NCI-H1694 (cell line): ENCODE measurements at places on chromosomes 3 and 15.
A peak's percentile ranks its signal among the peaks of the same experiment; 100 is the strongest.

- DNase-seq, result no peak
These were observed 34.7 kb downstream of the ZNF710 start for GRCh38 chr15:90035840-90036230.

DNA sequence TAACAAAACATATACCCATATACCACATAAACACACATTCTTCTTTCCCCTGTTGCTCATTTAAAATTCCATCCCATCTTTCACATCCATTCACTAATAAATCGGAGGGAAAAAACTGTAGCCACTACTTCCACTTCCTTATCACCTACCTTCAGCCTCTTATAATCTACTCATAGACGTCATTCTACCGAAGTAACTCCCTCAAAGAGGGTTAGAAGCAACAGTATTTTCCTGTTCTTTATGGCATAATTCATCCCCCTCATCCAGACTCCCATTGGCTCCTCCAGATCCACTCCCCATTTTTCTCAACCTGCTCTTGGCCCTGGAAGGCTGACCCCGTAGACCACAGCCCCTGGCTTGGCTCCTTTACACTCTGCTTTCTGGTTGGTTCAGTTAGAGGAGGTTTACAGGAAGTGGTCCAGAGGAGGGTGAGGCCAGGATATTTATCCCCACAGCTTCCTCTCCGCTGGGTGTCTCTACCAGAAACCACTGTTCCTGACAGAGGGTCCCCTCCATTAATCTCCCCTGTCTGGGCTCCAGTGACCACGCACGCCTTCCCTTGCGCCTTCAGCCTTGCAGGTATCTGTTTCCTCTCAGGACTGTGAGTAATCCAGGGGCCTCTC is 46.3 kb downstream of the FMN1 start:
- DNase-seq, result no peak

GRCh38 chr3:75089841-75090240 is 475.4 kb upstream of the CNTN3 start:
- DNase-seq, result no peak

GRCh38 chr15:71143373-71144310 is 28.4 kb downstream of the THSD4 start:
- no peak for DNase-seq

DNA sequence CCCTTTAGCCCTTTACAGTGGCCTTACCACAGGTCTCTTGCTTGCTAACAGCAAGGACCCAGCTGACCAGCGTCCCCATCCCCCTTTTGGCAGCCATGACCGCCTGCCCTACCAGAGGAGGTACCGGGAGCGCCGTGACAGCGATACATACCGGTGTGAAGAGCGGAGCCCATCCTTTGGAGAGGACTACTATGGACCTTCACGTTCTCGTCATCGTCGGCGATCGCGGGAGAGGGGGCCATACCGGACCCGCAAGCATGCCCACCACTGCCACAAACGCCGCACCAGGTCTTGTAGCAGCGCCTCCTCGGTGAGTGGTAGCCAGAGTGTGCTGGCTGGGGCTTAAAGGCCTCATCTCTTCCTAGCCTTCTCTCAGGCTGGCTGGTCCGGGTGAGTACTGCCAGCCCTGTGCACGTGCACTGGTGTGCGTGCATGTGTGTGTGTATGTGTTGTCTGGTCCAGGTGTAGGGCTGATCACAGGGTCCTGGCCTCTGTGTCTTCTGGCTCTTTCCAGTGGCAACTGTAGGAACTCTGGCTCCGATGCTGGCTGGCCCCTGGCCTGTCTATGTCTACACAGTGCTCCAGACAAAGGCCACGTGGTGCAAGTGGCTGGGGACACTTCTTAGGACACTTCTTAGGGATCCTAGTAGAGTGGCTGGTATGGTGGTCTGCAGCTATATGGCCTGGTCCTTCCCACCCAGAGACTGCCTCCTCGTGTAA is 4.4 kb downstream of the CLK3 start:
- no peak for DNase-seq

DNA sequence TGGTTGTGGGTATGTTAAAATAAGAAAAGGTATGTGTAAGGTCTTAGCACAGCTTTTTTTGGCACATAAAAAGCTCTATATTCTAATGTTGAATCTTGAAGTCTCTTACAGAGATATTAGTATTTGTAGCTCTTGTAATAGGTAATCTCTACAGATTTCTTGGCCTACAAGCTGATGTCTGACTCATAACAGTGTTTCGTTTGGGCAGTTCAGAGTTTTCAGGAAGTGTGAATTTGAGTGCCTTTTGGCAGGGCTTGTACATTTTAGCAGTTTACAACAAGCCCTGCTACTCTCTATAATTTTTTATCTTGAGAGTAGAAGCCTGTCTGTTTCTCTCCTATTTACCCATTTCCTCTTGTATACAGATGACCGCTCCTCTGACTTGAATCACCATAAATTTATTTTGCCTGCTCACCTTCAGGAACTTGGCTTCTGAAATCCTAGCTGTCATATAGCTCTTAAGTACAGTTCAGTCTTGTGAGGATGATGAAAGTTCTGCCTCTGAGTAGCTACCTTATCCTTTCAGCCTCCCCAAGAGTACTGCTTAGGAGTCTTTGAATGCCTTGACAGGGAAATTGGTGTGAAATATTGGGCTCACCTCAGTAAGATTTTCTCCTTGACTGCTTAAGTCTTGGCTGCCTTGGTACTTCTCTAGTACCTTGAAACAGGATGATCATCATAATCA is 419.9 kb upstream of the RARB start:
- no peak for DNase-seq

DNA sequence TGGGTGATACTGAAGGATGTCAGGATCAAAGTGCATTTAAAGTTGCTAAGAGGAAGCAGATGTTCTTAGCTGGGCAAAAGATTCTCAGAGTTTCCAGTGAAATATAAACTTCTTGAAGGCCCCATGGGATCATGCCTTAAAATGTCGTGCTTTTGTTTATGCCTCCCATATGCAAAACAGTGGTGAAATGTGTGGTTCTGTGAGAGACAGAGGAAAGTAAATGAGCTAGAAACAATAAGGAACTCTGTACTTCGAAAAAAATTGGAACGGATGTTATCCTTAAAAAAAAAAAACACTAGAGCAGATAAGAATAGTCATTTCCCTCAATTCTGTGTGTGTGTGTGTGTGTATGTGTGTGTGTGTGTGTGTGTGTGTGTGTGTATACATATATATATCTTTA is 497.0 kb upstream of the TBL1XR1 start:
- no peak for DNase-seq

DNA sequence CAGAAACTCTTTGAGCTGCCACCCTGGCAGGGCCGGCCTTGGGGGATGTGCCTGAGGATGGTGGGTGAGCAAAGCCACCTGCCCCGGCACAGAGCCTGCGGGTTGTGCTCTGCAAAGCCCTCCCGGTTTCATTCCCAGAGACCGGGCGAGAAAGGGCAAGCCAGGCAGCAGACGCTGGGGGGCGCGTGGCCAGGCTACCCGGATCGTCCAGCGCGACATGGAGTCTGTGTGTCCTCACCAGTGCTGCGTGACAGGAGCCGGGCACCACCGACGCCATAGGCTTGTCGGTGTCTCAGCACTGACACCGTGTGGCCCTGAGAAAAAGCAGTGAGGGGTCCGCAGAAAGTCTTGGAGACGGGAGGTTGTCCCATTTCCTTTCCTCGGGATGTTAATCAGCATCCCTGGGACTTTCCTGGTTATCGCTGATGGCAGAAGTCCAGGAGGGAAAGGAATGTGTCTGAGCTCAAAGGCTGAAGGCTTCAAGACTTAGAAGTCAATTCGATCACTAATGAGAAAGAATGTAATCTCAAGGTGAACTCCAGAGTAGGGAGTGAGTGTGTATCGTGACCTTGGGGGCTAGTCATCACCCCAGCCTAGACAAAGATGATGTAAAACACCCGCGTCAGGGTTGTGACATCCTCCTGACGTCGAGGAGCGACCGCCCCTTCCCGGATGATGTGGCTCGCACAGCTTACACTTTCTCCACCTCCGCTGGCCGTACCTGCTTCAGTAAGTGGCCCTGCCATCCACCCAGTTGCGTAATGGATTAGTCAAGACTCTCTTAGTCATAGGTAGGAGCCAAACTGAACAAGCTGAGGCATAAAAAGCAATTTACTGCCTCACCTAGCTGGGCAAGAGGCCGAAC is 36.3 kb upstream of the PLA2G4E start:
- DNase-seq, result peak; percentile 39

GRCh38 chr3:183298701-183299153 is 45.7 kb downstream of the B3GNT5 start:
- DNase-seq, result peak; percentile 88
